ENCODE measurements at places on chromosomes 6 and 20. TPM values are rescaled to one million over a fixed set of nuclear protein-coding genes. Genes with fewer than 3 reads are reported as not detected.

The RNF182 gene
- 10.6 TPM for total RNA-seq

DNA sequence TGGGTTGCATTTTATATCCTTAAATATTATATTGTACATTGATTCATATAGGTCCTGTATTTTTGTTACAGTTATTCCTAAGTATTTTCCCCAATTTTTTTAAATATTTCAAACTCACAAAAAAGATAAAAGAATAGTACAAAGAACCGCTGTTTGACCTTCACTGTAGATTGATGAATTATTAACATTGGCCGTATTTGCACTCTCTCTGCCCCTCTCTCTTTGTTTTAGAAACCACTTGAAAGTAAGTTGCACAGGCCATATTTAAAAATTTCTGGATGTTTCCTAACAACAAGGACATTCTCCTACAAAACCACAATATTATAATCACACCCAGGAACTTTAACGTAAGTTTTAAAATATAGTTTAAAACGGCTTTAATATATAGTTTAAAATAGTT is 72.0 kb upstream of the DUSP22 start:
- DNase-seq: no peak

DNA sequence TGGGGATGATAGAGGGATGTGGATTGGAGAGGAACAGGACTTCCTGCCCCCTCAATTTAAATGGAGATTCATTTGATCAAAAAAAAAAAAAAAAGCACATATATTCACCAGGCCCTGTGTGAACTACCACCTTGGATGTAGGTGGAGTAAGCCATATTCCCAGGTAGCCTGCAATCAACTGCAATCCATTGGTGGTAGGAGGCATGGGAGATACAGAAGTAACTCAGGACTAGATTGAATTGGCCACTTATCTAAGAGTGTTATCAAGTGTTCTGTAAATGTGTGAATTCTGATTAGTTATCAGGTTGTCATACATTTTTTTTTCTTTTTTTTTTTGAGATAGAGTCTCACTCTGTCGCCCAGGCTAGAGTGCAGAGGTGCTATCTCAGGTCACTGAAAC is 124.1 kb upstream of the ESR1 start:
- DNase-seq: no peak

DNA sequence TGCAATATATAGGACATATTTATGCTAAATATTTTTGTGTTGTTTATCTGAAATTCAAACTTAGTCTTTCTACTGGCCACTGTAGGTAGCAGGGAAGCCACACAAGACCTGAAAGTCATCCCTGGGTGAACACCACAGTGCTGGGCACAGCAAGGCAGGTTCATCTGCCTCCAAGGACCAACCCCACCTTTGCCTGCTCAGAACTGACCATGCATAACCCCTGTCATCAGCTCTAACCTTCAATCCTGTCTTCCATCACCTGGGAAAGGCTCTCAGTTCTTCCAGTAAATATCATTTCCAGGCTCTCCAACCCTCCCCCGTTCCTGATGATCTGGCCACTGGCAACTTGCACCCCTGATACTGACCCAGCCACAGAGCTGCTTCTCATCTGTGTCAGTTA is 32.7 kb upstream of the CST7 start:
- DNase-seq: no peak

GRCh38 chr20:21693322-21693721 is 12.1 kb upstream of the PAX1 start:
- no peak for DNase-seq

DNA sequence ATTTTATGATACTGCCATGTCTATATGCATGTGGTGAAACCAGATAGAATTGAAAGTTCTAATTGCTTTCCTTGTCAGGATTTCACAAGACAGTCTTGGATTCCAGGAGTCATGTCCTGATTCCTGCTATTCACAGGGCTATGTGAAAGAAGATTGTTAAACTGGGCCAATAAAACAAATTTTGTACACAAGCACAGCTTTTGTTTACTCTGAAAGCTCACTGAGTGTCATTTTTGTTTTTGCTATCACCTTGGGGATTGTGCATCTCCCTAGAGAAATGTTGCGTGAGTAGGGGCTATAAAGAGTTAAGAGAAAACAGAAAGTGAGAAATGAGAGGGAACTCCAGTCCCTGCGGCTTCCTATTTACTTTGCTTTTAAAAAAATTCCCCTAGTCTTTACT is 627.5 kb downstream of the PKHD1 start:
- DNase-seq: no peak

DNA sequence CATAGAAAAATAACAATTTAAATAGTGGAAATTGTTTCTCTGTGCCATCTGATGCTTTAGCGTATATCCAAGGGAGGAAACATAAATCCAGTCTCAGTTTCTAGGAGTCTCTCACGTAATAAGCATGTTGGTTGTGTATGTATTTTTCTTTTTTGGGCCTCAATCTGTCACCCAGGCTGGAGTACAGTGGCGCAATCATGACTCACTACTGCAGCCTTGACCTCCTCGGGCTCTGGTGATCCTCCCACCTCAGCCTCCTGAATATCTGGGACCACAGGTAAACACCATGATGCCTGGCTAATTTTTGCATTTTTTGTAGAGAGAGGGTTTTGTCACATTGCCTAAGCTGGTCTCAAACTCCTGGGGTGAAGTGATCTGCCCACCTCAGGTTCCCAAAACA is 78.6 kb upstream of the PLN start:
- no peak for DNase-seq

The CPXM1 gene
- total RNA-seq: not detected

DNA sequence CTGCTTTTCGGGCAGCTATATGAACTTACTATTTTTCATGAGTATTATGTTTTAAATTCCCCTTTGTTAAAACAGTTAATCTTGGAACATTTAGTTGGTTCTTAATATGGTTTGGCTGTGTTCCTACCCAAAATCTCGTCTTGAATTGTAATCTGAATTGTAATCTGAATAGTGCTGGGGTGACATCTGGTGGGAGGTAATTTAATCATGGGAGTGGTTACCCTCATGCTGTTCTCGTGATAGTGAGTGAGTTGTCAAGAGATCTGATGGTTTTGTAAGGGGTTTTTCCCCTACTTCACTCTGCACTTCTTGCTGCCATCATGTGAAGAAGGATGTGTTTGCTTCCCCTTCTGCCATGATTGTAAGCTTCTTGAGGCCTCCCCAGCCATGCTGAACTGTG is 305.4 kb upstream of the MAP3K7 start:
- DNase-seq: no peak

GRCh38 chr6:167130008-167130677 is 7.2 kb downstream of the CCR6 start:
- DNase-seq: no peak

- no peak for DNase-seq
Measured at GRCh38 chr20:48359692-48360341, 468.0 kb downstream of the PREX1 start.

GRCh38 chr20:50456452-50457324 is 53.5 kb upstream of the PTPN1 start:
- no peak for DNase-seq

DNA sequence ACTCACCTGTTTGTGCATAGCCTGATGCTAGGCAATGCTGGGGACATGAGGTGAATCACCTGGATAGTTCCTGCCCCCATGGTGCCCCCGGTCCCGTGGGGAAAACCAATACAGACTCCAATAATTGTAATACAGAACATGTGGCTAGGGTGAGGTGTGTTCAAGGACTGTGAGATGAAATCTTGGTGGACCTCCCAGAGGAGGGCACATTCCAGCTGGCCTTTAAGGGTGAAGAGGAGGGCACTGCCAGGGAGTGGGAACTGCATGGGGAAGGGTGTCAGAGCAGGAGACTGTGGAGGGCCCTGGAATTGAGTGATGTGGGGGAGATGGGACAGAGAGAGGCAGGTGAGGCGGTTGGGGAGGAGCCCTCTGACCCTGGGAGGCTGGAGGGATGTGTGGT is 2.5 kb downstream of the COX4I2 start:
- DNase-seq: no peak

DNA sequence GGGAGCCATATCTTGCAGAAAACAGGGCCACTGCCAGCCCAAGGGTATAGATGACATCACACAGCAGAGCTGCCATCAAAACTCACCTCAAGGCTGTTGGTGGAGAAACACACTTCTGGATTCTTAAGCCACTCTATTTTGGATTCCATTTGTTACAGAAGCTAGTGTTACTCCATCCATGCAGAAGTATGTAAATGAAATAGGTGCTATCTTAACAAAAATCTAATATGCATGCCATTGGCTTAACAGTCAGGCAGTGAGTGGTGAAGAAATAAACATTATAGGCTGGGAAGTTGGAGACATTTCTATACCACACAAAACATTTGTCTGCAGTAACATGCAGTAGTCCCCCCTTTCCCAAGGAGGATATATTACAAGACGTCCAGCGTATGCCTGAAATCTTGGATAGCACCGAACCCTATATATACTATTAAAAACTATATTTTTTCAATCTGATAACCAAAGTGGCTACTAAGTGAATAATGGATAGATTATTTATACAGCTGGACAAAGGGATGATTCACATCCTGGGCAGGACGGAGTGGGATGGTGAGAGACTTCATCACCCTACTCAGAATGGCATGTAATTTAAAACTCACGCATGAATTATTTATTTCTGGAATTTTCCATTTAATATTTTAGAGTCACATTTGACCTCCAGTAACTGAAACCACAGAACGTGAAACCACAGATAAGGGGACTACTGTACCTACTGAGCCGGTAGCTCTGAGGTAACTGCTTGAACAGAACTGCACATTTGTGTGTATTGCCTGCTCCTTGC is 160.0 kb upstream of the PLN start:
- DNase-seq: peak; percentile 89

GRCh38 chr6:134937426-134937825 is 12.5 kb downstream of the ALDH8A1 start:
- DNase-seq: no peak

- peak; percentile 65 for DNase-seq
Measured at GRCh38 chr6:42200035-42200434, 5.3 kb upstream of the GUCA1B start.

The FARS2 gene
- 12.5 TPM for total RNA-seq

GRCh38 chr6:33415831-33416230 is 2.1 kb downstream of the CUTA start:
- no peak for DNase-seq

- peak; percentile 71 for DNase-seq
Measured at GRCh38 chr6:139753198-139753861, 378.9 kb upstream of the CITED2 start.

The TRIM40 gene
- not detected for total RNA-seq

The SRSF12 gene
- 0.10 TPM for total RNA-seq

GRCh38 chr6:111184827-111185532 is 97.7 kb downstream of the SLC16A10 start:
- no peak for DNase-seq

The TNFRSF21 gene
- 11.1 TPM for total RNA-seq

DNA sequence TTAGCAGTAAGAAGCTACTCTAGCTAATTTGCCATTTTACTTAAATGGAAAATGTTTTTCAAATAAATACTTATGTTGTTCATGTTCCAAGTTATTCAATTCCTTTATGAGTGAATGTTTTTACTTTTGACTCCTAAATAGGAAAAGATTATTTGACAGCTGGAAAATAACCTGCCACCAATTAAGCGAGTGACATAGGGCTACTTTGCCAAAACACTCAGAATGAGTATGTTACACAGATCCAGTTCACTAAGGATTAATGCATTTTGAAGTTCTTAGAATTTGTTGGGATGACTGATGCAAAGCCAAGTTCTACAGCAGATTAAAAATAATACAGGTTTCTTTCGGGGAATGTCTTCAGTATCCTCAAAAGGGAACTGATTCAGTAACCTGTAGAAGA is 144.4 kb downstream of the ADGRG6 start:
- no peak for DNase-seq

The SLC17A3 gene
- total RNA-seq: not detected

- DNase-seq: no peak
Measured at GRCh38 chr6:64539917-64540316, 904.3 kb downstream of the PHF3 start.

- DNase-seq: peak; percentile 55
Measured at GRCh38 chr20:33673410-33674293, 576 bp downstream of the NECAB3 start.

DNA sequence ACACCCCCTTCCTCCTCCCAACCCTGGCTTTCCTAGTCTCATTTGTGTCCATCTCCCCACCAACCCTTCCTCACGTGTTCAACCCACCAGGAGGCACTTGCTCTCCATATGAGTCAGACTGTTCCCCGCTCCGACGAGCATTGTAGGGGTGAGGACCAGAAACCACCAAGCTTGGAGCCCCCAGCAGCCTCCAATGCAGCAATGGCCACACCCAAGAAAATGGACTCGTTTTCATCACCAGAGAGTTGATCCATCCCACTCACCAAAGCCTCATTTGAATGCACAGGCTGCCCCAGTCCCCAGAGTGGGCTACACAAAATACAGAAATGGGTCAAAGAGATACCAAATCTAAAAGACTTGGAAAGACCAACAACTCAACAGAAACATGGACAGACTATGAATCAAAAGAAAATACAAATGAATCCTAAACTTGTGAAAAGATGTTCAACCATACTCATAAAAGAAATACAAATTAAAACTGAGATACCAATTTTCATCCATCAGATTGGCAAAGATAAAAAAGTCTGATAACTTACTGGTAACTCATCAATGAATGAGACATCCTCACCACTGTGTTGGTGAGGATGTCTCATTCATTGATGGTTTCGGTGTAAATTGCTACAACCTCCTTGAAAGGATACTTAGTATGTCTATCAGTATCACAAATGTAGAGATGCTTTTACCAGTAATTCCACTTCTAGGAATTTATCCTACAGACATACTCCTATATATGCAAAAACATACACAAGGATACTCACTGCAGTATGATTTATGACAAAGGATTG is 68.1 kb downstream of the TRERF1 start:
- no peak for DNase-seq

DNA sequence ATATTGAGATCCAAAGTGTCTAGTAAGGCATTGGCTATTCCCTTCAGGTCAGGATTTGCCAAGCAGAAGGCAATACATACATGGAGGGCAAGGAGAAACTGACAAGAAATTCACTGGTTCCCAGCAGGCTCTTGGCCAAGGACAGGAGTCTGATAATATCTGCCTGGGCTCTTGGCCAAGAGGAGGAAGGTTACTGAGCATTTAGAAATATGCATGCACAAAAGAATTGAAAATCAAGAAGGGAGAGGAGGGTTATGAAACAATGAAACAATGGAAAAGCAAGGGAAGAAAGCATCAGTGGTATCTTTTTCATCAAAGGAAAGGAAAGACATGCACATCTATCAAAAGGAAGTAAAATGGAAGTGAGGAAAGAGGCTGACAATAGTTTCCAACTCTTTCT is 42.4 kb downstream of the ARHGAP18 start:
- DNase-seq: no peak

- peak; percentile 74 for DNase-seq
Measured at GRCh38 chr20:23152308-23152892, 66.3 kb upstream of the CD93 start.

The FAM83C gene
- 0.24 TPM for total RNA-seq

GRCh38 chr20:57749131-57749690 is 39.4 kb upstream of the PMEPA1 start:
- DNase-seq: no peak

The PNLDC1 gene
- not detected for total RNA-seq
